ENCODE measurements at places on chromosomes 16 and 17.

DNA sequence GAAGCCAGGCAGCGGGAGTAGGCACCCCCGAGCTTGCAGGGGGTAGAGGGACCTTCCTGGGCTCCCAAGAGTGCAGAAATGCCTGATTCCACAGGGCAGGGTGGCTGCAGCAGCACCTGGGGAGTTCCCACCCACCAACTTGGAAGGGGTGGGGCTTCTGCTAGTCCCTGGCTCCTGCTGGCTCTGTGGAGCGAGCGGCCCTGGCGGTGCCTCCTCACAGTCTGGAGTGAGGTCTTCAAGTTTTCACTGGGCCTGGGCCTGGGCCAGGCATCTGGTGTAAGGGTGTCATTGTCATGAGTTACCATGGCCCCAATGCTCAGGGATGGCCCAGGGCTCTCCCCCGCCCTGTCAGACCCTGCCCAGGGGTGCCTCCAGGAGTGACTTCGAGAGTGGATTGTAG lies 15.8 kb upstream of the ITGB3 start:
- DNase-seq, result no peak

DNA sequence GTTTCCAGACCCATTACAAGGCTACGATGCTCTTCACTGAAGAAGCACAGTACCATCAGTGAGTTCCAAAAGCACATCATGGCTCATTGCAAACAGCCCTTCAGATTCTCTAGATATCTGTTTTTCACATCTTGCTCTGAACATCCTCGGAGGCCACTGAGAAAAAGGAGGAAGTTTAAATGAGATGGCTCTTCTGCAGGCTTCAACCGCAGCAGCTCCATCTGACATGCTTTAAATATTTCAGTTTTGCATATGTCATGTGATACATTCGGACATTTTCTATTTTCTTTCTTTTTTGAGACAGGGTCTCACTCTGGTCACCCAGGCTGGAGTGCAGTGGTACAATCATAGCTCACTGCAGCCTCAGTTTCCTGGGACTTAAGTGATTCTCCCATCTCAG lies 396.8 kb downstream of the NPIPA8 start:
- no peak for DNase-seq

- DNase-seq, result no peak
These were observed 13.9 kb downstream of the GALNS start for GRCh38 chr16:88842806-88843205.

- DNase-seq, result no peak
These were observed 84.8 kb upstream of the TBC1D3K start for GRCh38 chr17:37839196-37839978.

- no peak for DNase-seq
These were observed 143.2 kb upstream of the CDH5 start for GRCh38 chr16:66223176-66223780.

- DNase-seq, result no peak
These were observed 226.5 kb downstream of the PMP22 start for GRCh38 chr17:15038656-15039055.

GRCh38 chr16:55699616-55700015 lies 43.8 kb downstream of the SLC6A2 start:
- DNase-seq, result no peak

GRCh38 chr16:2385190-2385836 lies 43.9 kb upstream of the CCNF start:
- DNase-seq, result no peak

DNA sequence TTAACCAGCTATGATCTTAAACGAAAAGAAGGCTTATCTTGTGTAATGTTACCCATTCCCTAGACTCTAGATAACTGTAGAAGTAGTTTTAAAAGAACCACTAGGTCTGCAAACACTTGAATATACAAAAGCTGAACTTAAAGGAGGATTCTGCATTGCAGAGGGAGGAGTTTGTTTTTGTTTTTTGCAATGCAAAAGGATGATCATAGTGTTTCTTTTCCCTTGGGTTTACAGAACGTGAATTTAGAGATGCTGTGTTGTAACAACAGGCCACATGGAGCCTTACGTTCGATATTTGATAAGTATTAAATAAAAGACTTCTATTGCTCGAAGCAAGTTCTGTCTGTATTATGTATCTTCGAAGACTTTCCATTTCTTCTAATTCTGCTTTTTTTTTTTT lies 77.6 kb downstream of the CHD9 start:
- no peak for DNase-seq

DNA sequence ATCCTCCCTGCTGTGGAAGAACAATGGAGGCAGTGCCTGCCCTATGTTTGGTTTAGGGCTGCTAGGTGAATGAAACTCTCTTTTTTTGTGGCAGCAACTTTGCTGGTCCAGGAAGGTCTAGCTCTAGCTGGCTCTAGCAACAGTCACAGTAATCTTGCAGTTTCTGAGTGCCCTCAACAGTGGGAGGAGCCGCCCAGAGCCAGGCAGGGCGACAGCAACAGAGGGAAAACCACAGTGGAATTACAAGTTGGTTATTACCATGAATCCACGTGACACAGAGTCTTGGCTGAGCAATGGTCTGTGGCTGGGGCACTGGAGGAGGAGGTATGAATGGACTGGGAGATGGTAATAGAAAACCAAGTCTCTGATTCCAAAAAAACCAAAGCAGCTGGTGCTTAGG lies 10.3 kb downstream of the HSPB9 start:
- DNase-seq, result no peak

- no peak for DNase-seq
These were observed 2093.4 kb downstream of the TP53TG3F start for GRCh38 chr16:35552763-35553162.

DNA sequence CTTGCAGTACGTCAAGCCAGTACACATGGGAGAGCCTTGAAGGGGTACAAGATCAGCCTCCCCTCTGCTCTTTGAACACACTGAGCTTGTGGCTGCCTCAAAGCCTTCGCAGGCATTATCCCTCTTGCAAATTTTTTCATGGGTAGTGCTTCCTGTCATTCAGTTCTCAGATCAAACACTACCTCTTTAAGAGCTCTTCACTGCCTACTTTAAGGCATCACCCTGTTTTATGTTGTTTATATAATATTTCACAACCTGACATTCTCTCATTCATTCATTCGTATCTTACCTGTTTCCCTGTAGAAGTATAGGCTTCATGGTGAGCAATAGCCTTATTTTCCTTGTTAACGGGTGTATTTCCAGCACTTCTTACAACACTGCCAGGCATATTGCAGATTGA lies 269.1 kb downstream of the CDH13 start:
- no peak for DNase-seq

DNA sequence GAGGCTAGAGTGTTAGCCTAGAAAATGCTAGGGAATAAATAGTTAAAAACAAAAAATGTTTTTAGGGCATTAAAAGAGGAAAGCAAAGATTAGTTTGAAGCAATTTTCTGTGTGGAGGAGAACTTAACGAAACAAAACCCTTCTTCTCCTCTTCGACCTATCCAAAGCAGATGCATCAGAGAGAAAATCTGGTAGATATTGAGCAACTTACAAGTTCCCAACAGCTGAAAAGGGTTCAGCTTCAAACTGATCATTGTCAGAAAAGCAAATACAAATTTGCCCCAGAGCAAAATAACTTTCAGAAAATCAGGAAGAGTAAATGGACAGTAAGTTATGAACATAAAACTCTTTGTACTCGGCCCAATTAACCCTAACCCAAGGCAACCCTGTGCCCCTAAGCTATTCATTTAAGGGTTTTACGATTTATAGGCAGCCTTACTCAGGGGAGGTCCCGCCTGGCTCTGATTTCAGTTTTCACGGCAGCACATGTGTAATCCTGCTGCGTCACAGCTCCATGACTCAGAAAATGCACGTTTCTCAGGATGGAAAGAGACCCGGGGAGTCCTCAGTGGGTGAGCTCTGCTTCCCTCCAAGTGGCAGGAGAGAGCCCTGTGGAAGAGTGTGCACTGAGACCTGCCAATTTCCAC lies 405.7 kb upstream of the SALL1 start:
- no peak for DNase-seq

DNA sequence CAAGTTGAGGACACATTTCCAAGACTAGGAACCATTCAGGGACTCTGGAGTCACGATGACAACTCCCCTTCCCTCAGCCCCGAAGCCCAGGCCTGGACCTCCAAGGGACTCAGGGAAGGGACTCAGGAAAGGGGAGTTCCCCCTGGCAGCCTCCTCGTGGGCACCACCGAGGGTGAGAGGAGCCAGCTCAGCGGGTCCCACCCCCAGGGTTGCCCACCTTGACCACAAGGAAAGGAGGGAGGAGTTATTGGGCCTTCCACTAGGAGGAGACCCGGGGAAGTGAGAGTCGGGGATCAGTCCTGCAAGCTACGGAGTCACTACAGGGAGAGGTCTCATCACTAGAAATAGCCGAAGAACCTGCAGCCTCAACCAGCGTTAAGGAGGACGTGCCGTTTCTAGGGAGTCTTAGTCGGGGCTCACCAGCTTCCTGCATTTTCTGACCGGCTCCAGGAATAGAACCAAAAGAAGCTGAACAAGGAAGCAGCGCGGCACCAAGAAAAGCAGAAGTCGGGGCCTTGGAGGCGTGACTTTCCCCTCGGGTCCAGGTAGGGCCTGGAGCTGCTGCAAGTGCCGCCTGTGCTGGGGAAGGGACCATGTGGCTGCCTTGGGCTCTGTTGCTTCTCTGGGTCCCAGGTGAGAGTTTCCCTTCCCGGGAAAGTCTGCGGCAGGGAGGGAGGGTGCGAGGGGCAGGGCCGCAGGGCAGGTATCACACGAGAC lies at the start of gene CD300A:
CD300A (plus strand) TSS at position 524 of the 717 bp plus-strand sequence; CDS start at position 594, 70 bp downstream.
- no peak for DNase-seq

GRCh38 chr17:48153691-48154358 lies 46.3 kb downstream of the SNX11 start:
- no peak for DNase-seq

DNA sequence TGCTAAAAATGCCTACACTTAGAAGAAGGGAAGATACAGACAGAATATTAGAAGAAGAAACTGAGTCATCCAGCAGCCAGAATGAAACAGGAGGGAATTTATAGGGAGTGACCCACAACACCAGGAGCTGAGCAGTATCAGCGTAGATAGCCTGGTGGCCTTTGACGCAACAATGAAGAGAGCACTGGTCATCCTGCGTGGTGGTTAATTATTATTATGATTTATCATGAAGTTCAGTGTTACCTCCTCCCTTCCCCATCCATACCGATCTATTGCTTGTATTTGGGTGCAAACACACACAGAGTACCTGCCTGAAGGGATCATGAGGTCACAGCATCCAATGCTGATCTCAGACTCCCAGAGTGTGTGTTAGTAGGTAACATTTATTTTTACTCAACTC lies 38.5 kb downstream of the ERCC4 start:
- DNase-seq, result no peak

- DNase-seq, result no peak
These were observed 52.8 kb downstream of the CDH11 start for GRCh38 chr16:65069065-65069464.

GRCh38 chr16:2719328-2720063 lies 528 bp downstream of the PRSS27 start:
- no peak for DNase-seq

DNA sequence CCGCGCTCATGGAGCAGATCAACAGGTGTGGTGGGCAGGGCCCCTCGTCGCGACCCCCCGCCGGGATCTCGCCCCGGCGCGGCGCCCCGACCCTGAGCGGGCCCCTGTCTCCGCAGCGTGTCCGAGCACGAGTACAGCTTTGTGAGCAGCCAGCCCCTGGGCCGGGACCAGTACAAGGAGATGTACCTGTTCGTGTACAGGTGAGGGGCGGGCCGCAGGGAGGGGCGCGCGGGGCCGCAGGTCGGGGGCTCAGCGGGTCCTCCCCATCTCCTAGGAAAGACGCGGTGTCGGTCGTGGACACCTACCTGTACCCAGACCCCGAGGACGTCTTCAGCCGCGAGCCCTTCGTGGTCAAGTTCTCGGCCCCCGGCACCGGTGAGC lies 848 bp downstream of the DNASE1L2 start:
- DNase-seq, result no peak

DNA sequence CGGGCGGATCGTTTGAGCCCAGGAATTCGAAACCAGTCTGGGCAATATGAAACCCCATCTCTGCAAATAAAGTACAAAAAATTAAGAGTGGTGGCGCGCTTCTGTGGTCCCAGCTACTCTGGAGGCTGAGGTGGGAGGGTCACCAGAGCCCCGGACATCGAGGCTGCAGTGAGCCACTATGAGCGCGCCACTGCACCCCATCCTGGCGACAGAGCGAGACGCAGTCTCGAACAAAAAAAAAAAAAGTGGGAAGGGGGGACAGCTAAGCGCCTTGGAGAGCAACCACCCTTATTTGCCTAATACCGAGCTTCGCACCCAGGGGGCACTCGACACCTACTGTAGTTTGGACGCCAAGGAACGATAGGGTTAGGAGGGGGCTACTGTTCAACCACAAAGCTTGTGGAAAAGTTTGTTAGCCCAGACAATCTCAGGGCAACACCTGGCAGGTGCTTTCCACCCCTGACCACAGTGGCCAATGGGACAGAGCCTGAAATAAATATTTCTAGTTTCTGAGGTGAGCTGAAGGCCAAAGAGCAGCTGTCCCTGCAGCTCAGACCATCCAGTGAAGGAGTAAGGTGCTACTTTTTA lies 847 bp upstream of the PSMC3IP start:
- DNase-seq, result peak; percentile 61

- DNase-seq, result no peak
These were observed 354.1 kb downstream of the SOX9 start for GRCh38 chr17:72474719-72475477.

GRCh38 chr16:67999985-68000384 lies 701 bp upstream of the DPEP2 start:
- no peak for DNase-seq

DNA sequence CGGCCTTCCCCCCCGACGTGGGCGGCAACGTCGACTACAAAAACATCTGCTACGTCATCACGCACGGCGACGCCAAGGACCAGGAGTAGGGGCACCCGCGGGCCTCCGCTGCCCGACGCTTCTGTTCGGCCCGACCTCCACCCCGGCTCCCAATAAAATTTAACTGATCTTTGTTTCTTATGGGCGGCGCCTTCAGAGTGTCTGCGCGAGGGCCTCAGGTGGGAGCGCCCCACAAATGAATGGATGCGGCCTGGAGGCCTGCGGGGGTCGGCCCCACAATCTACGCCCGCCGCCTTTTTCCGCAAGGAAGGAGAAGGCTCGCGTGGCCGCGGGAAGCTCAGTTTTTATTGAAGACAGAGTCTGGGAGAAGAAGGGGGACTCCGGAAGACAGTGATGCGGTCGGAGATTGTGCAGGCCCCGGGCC lies 3.2 kb downstream of the MYL11 start:
- peak; percentile 77 for DNase-seq

GRCh38 chr17:79779084-79779529 lies 1.2 kb downstream of the CBX2 start:
- no peak for DNase-seq

DNA sequence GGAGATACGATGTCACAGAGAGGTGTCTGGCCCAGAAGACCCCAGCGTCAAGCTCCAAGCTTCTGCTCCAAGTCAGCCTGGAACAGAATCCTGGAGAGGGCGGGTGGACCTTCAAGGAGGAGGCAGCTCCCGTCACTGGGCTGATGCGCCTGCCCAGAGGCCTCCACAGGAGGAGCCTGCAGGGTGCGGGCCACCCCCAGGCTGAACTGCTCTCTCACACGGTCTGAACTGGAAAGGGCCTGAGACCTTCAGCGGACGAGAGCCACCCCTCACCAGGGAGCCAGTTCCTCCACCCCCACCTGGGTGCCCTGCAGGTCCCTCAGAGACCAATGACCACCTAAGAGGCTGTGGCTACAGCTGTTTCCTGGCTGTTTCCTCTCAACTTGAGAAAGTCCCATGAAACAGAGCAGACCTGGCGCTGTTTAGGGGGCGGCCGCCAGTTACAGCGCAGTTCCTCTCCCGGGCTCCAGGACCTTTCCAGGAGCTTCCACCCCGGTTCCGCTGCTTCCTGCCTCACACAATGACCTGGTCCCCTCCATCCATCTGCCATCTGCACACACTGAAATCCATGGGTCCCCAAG lies 36.0 kb upstream of the KLHDC4 start:
- DNase-seq, result no peak

Data from stimulated activated CD8-positive, alpha-beta memory T cell treated with anti-CD3 and anti-CD28 coated beads, Interleukin-15, amount 100 ng/mL, for 1 hour (primary cell).